ENCODE measurements at places on chromosomes 7 and 10.

GRCh38 chr10:105070249-105070648, 429.2 kb downstream of the SORCS3 start:
- DNase-seq: no peak

DNA sequence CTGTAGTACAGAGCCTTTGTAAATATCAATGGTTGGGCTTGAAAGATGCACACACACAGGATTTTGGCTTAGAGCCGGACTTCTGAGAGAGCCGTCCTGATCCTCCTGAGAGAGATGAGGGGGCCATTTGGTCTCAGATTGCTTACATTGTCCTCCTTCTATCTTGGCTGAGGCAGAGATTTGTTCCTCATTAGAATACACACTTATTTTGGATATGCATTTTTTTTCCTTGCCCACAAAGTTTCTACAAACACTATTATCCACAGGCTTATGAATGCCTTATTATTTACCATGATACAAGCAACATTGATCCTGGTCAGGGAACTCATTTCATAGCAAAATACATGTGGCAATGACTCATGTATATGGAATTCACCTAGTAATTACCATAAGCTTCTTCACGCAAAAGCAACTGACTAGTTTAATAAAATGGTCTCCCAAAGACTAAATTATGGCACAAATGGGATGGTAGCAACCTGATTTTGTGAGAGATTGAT, 175.3 kb downstream of the MDFIC start:
- no peak for DNase-seq

- no peak for DNase-seq
Measured at GRCh38 chr10:79020015-79020491, 48.7 kb upstream of the ZMIZ1 start.

GRCh38 chr7:108643136-108643535, 73.5 kb downstream of the DNAJB9 start:
- DNase-seq: no peak

All from activated CD4-positive, alpha-beta T cell treated with anti-CD3 and anti-CD28 coated beads, Interleukin-2, amount 50 U/mL, for 1 hour (primary cell).